ENCODE measurements at places on chromosomes 2 and 18.

DNA sequence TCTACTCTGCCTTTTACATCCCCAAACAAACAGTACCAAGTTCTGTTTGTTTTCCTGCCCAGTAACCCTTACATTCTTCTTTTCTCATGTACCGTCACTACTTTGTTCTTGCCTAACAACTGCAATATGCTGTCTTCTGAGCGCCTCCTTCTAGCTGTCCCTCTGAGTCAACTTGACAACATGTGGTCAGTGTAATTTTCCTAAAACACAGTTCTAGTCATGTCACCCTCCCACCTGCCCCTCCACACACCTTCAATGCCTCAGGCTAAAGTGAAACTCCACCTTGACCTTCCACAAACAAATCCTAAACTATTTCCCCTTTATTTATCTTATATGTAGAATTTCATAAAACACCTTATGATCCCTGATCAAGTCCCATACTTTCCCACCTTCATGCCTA is 124.6 kb upstream of the CD302 start:
- DNase-seq, result no peak

GRCh38 chr2:128272601-128273468 is 45.8 kb downstream of the HS6ST1 start:
- DNase-seq, result no peak

- DNase-seq, result no peak
Observed at GRCh38 chr2:118845522-118846441, 1.7 kb downstream of the EN1 start.

DNA sequence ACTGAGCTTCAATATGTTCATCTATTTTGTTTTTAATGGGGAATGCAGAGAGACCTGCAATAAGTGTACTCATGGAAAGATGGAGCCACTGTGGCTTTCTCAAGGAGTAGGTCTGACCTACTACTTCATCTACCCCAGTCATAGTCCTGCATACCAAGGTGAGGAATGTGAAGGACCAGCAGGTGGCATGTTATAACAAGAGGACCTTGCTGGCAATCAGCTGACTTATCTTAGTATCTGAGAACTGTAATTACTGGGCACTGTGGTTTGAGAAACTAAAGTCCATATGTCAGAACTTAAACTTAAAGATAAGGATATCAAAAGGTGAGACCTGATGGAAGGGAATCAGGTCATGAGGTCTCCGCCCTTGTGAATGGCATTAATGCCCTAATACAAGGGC is 1104.2 kb downstream of the BCL11A start:
- DNase-seq, result no peak

GRCh38 chr2:216426938-216427337 is 14.7 kb downstream of the SMARCAL1 start:
- DNase-seq, result no peak

DNA sequence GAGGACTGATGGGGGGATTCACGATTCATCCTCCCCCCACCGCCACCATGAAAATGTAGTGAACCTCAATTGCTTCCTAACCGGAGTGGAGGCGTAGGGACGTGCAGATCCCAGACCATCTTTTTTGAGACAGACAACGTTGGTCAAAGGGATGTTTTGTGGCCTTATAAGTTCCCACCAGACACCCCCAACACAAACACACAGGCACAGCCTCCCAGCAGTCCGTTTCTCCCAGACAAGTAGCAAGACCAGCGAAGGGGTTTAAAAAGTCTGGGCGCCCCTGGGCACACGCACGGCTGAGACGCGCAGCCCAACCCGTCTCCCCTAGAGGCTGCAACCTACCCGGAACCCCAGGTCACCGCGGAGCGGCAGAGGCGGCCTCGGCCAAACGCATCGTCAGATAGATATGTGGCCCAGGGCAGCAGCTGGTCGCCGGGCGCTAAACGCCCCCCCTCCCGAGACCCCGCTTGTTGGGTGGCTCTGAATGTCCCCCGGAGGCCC is 1.3 kb downstream of the GBX2 start:
- DNase-seq, result no peak

DNA sequence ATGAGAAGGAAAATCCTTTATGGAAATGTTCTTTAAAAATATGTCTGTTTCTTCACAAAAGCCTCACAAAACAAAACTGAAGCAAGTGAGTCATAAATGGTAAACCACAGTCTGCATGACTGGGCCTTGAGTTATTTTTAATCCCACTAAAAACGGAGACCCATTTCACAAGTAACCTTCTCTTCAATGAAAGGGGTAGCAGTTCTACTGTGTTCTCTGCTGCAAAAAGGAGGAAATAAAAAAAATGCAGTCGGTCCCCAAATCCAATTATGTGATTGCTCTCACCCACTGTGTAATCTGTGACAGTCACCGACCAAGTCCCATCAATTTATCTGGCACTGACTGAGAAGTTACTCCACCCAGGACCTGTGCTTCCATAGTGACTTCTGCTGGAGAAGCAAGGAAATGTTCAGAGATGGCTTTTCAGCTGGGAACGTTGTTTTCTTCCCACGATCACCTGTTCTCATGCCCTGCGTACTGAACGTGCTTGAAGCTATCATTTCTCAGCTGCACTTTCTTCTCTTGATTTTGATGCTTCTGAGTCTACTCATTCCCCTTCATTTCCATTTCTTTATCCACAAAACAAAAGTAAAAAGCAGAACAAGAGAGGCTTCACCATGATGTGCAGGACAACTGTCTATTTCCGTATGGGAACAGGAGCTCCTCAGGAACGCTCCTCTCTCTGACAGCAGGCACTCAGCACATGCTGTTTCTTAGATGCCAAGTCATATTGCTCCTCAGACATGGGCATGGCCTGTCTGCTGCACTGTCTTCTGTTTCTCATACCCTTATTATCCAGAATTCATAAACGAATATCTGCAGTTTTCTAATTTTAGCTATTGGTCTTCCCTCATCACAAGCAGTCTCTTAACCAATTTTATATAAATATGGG is 80.0 kb upstream of the TMEM200C start:
- DNase-seq, result no peak

DNA sequence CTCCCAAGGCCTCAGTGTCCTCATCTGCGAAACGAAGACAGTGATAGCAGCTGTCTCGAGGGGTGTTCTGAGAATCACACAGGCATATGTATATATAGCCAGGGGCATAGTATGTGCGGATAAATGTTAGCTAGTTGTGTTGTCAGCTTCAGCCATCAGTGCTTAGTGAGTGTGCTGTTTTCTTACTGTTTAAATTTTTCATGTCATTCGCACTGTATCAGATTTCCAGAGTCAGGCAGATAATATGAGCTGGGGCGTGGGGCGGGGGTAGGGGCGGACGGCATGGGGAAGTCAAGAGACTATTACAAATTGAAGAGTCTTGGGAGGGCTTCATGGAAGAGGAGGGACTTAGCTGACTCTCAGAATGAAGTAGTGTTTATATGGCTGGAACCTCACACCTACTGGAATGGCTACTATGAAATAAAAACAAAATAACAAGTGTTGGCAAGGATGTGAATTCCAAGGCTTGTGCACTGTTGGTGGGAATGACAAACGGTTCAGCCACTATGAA is 7.0 kb downstream of the TRAPPC12 start:
- no peak for DNase-seq

GRCh38 chr2:119694845-119695521 is 16.0 kb downstream of the TMEM177 start:
- DNase-seq, result peak; percentile 42

GRCh38 chr2:128808462-128809258 is 490.0 kb upstream of the HS6ST1 start:
- DNase-seq, result no peak

DNA sequence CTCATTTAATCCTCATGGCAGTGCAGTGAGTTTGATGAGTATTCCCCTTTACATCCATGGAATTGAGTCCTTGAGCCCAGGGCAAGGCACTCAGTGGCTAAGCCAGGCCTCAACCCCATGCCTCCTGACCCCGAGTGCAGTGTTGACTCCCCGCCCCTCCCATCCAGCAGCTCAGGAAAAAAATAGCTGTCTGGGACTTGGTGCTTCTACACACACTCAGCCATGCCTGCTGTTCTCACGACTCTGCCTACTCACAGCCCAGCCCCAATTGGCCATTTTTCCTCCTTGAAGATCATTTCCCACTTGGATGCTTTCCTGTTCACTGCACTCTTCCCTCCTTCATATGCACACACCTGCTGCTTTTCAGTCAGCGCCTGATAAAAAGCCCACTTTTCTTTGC is 8.8 kb downstream of the FOSL2 start:
- no peak for DNase-seq

DNA sequence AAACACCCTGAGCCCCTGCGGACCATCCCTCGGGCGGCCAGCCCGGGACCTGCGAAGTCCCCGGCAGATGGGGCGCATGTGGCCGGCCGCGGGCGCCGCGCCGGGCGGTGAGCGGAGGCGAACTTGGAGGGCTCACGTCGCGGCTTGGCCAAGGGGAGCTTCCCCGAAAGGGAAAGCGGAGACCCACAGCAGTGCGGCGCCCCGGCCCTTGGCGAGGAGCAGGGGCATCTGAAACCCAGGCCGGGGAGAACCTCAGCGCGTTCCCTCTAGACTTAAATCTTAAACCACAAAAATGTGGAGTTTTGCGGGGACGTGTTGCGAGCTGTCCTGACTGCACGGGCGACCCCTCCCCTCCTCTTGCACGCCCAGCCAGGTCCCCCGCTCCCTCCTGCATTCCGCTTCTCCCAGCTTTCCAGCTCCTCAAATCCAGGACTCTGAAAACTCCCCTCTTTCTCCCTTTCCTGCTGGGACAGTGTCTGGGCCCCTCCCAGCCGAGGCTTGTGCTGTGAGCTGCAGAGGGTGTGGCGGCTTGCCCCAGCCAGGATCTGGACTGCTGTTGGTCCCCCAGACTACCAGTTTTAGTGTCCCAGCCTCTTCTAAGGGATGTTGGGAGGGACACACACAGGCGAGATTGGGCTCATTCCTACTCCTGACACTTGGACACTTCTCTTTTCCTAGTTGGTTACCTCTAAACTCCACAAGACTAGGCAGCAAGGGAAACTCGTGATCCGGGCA is 1.3 kb downstream of the FMNL2 start:
- no peak for DNase-seq

- DNase-seq, result no peak
Observed at GRCh38 chr2:111050701-111051376, 69.9 kb upstream of the BCL2L11 start.

DNA sequence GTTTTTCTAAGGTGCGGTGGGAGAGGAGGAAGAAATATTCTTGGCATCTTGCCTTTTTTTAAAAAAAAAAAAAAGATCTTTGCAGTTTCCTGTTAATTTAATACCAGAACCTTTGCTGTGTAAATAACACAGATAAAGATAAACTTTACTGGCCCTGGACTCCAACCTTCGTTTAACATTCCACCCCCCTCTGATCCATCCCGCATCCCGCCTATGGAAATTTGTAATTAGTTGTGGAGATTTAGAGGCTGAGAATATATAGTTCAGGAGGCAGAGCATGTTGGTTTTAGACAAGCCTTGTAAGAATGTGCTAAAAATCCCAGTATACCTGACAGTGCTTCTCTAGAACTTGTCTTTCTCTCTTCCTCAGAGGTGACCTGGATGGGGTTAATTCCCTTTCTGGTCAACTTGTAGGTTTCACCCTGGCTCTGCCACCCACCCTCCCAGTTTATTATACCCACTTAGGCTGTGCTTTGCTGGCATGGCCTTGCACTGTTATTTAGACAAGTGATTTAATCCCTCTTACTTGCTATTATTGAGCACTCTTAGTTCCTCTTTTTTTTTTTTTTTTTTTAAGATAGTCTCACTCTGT is 2.9 kb upstream of the C2orf72 start:
- no peak for DNase-seq

DNA sequence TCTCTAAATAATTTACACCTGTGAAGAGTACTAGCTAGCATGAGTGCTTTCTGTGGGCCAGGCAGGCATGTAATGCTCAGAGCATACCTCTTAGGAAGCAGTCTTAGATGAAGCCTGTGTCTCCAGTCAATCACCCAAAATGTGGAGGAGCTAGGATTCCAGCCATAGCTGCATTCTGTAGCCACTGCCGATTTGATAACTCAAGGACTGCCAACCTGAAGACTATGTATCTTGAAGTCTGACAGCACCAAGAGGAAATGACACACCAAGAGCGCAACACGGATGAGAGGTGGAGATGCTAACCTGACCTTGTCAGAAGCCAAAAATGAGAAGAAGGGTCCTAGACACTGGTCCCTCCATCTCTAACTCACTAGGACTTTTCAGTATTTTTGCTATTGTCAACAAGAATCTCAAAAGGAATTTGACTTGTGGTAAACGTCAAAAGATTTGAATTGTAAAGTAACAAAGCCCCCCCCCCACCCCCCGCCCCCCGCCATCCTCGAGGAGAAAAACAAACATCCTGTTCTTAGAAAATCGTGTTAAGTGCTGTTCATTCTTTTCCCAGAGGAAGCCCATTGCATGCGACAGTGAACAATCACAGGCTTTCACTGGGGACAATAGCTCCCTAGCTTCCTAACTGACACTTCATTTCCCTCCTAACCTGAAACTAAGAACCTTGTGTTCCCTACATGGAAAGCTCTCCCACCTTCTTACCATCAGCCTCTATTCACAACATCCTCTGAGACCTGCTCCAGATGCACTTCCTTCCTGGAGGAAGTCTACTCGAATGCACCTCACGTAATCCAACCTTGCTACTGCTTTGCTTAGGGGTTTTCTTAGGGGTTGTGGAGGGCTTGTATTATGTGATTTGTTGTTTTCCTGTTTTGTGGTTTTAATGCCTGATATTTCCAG is 14.7 kb downstream of the CDC42EP3 start:
- DNase-seq, result no peak

GRCh38 chr2:46510598-46511177 is 31.3 kb downstream of the TMEM247 start:
- no peak for DNase-seq

GRCh38 chr2:197604117-197604860 is 71.1 kb downstream of the RFTN2 start:
- DNase-seq, result no peak
